ENCODE measurements at places on chromosomes 16 and 17.

DNA sequence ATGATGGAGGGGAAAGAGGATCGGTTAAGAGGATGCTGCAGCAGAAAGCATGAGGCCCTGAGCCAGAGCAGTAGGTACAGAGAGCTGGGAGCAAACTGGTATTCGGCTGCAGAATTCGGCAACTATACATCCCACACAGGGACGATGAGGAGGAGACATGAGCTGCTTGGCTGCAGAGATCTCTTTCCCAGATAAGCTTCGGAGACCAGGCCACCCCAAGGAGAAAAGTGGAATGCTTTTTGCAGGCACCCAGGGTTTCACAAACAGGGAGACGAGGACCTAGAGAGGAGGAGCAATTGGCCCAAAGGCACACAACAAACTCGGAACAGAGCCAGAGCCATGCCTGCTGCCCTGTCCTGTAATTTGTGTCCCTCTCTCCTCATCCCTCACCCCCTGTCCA lies 62.0 kb downstream of the TMEM132E start:
- no peak for DNase-seq

DNA sequence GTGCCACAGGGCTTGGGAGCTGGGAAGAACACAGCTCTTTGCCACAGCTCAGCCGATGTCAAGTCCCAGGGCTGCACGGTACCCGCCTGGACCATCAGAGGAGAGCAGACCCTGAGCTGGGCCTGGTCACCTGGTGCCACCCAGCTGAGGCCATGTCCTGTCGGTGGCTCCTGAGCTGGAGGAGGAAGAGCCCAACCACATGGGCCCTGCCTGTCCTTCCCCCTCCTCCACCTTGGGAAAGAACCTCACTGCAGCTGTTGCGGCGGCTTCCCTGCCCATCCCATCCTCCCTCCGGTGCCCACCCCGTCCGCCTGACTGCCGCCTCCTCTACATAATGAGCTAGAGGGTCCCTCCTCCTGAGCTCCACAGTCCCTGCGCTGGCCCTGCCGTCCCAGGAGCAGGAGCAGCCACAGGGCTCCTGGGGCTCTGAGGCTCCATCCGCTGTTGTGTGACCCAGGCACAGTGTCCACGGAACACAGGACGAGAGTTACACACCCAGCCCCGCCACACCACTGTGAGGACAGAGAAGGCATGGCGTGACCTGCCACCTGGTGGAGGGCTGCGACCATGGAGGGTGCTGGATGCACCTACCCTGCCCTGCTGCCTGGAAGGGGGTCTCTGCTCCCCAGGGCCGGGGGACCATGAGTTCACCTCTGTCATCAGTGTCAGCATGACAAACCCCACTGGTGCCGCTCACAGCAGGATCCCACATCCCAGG lies 21.4 kb upstream of the CHMP6 start:
- peak; percentile 75 for DNase-seq

DNA sequence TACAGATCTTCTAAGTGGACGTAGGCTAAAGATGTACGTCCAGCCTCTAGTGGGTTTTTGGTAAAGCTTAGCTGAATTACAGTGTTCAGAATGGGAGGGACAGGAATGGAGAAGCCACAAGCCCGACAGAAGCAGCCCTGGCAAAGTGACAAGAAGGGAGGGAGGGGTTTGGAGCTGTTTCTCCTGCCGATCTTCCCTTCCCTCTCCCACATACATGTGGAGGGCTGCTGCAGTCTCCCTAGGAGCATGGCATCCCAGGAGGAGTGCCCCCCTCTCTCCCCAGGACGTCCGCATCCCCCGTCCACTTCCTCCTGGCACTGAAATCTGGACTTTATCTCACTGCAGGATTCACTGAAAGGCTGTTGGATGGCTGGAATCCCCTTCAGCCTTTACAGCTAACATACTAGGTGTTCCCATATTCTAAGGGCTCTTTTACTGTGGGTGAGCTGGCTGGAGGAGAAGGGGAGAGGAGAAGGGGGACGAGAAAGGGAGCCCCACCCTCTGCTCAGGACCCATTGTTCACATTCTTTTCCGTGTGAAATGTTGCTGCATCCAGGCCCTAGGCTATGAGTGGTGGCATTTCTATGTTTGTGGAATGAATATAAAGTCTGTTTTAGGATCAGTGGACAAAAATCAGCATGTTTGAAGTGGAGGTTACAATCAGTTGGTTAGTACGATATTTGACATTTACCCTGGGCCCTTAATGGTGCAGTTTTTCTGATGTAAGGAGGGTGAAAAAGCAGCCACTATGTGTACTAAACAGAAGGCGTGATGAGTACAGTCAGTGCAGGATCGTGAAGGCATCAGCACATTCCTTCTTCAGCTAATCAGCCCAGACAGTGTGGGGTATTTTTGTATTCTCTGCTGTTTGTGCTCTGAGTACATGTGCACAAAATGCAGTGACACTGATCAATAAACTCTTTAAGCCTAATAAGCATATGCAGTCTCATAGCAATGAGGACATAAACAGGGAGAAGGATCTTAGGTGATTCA lies 94.6 kb downstream of the SPECC1 start:
- no peak for DNase-seq

DNA sequence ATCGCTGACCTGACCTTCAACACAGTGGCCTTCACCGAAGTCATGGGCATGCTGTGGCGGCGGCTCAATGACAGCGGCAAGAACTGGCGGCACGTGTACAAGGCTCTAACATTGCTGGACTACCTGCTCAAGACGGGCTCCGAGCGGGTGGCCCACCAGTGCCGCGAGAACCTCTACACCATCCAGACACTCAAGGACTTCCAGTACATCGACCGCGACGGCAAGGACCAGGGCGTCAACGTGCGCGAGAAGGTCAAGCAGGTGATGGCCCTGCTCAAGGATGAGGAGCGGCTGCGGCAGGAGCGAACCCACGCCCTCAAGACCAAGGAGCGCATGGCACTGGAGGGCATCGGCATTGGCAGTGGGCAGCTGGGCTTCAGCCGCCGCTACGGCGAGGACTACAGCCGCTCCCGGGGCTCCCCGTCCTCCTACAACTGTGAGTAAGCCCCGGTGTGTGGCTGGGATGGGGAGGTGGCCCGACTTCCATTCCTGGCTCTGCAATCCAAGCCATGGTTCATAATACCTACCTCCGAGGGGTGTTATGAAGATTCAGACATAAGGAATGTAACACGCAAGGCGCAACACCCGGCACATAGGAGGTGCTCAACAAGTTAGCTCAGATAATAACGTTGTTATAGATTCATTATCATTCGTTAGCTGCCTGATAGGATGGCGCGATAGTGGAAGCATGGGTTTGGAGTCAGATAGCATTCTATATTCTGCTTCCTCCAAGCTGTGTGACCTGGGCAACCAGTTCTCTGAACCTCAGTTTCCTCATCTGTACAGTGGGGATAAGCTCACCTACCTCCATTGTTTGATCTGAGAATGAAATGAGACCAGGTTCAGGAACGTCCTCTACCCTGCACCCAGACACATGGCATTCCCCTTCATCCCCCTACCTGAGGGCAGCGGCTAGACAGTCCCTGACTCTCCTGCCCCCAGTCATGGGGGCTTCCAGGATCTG lies 4.4 kb downstream of the EPN3 start:
- no peak for DNase-seq

- DNase-seq: no peak
Observed at GRCh38 chr17:57016764-57017116, 38.8 kb downstream of the SCPEP1 start.

GRCh38 chr17:48001197-48001596 lies 30.3 kb downstream of the CDK5RAP3 start:
- DNase-seq: no peak

All from activated CD8-positive, alpha-beta memory T cell treated with anti-CD3 and anti-CD28 coated beads for 24 hours (primary cell).